ENCODE measurements at places on chromosomes 2 and 18. TPM values are rescaled to one million over a fixed set of nuclear protein-coding genes. Genes with fewer than 3 reads are reported as not detected.

SKOR2 gene
- not detected for total RNA-seq

TANC1 gene
- 4.1 TPM for total RNA-seq

GALNT14 gene
- total RNA-seq, result 10.2 TPM

LCT gene
- not detected for total RNA-seq

FER1L5 gene
- 0.41 TPM for total RNA-seq

ME2 gene
- total RNA-seq, result 152 TPM

PLB1 gene
- total RNA-seq, result 1.2 TPM

USP37 gene
- 34.6 TPM for total RNA-seq

ZAP70 gene
- 0.82 TPM for total RNA-seq

MLPH gene
- 0.82 TPM for total RNA-seq

ERBB4 gene
- total RNA-seq, result 75.0 TPM

CCDC141 gene
- total RNA-seq, result 1.2 TPM

L3MBTL4 gene
- total RNA-seq, result 34.2 TPM

DNA sequence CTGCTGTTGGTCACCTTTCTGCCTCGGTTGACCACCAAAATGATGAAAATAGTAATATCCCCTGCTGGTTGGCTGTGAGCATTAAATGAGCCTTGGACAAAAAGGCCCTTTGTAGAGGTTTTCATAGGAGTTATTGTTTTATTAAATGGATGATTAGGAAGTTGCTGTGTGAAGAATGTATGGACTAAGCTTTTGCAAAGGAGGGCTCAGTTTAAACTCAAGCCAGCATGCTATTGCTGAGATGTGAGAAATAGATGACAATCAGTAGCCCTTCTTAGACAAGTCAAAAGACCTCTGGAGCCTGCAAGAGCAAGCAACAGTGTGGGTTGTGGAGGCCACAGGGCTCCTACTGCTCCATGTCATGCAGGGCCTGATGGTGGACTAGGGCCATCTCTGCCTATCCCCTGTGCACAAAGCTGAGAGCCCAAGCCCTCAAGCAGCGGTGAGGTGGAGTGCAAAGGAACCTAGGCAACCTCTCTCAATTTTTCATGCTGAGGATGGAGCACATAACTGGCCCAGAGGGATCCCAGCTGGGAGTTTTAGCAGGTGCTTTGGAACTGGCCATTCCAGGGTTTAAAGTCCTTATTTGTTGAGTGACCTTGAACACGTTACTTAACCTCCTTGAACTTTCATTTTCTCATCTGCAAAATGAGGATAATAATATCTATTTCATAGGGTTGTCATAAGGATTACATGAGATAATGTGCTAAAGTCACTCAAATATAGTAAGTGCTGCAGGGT lies 37.1 kb downstream of the FOSL2 start:
- DNase-seq, result no peak

DNA sequence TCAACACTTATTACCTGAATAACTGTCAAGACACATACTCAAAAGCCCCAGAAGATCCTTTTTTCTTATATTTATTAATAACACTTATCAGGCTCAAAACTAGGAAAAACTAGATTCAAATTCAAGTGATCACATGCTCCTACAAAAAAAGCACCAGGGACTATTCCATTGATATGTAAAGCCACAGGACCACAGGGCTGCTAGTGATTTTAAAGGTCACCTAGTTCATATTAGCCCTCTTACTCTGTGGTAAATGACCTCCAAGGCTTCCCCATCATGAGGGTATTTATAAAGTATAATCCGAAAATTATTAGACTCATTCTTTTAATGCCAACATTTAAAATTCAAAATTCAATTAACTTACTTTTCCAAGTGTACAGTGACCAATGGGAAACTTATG lies 52.5 kb downstream of the LRPPRC start:
- DNase-seq, result no peak

- no peak for DNase-seq
Observed at GRCh38 chr18:34809451-34810072, 99.5 kb downstream of the DTNA start.

DNA sequence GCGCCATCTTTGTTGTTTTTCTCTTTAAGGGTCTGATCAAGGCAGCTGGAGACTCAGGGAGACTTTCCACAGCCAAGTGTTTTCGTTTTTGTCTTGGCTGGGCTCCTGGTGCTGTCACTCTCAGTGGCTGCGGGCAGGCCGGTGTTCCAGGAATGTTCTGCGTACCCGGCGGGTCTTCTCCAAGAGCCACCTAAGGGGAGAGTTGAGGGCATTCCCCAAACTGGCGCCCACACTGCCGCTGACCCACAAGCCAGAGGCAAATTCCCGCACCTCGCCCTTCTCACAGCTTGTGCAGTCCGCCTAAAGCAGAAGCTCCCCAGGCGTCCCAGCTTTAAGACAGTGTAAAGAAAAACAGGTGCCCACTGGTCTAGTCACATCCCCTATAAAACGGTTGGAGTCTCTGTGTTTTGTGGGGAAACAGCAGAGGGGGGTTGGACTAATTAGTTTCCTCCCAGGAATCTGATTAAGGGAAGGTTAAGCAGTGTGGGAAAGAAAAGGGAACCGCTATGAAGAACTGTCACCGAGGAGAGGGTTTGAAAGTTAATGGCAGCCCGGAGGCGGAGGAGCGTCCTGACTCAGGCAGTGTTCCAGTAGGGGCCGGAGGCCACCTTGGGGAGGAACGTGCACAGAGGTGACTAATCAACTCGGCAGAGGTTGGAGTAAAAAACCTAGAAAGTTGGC lies 224.5 kb downstream of the SLC4A3 start:
- DNase-seq, result no peak

DNA sequence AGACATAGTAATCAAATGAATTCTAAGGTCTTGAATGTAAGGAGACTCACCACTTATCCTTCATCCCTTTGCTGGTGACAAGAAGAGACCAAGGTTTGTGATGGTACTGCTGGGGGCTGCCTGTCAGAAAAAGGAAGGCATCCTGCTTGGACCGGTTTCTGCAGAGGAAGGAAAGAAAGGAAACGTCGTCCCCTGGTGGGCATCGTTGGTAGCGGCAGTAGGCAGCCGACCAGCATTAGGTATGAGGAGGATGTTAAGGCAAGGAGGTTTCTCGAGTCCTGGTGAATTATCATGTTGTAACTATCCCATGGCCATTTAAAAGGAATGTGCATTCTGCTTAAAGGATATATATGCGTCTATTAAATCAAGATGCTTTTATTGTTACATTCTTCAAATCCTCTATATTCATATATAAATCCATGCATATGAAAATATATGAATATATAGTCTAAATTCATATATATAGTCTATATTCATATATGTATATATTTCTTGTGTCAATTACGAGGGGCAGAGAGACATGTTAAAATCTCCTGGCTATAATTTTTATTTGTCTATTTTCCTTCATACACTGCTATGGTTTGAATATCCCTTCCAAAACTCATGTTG lies 94.4 kb upstream of the TGFA start:
- DNase-seq, result peak; percentile 14

DNA sequence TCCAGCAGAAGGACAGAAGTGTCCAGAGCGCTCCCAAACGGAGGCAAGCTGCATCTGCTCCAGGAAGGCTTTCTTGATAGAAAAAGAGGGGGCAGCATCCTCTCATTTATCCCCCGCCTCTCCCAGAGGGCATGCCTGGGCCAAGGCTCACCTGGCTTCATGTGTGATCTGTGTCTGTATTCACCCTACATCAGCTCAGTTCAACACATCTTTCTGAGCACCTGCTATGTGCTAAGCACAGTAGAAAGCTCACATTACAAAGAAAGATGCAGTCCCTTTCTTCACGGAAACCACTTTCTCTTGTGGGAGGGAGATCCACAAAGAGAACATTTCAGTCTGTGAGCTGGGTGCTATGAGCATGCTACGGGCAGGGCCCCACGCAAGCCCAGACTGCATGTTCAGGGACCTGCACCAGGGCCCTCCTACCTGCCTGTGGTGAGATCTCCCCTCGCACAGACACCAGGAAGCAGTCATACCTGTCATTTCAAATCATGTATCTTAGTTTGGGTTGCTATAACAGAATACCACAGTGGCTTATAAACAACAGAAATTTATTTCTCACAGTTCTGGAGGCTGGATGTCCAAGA lies 90.7 kb downstream of the PDCL3 start:
- no peak for DNase-seq

- no peak for DNase-seq
Observed at GRCh38 chr2:232929303-232930058, 59.4 kb downstream of the SNORC start.

DNA sequence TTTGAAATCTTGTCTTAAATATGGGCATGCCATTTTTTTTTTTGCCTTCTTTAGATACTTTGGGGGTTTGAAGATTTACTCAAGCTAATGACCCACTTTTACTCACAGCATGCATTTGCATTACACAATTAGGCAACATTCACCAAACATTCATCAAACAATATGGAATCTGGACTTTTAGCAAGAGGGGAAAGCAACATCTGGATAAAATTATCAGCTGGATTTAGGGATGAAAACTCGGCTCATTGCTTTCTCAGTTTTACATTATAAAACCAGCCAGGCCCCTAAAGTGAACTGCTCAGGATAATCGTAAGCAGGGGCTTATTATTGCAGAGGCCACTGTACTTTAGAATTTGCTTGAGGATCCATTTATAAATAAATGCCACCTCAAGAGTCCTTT lies 44.7 kb downstream of the SOX11 start:
- no peak for DNase-seq

DNA sequence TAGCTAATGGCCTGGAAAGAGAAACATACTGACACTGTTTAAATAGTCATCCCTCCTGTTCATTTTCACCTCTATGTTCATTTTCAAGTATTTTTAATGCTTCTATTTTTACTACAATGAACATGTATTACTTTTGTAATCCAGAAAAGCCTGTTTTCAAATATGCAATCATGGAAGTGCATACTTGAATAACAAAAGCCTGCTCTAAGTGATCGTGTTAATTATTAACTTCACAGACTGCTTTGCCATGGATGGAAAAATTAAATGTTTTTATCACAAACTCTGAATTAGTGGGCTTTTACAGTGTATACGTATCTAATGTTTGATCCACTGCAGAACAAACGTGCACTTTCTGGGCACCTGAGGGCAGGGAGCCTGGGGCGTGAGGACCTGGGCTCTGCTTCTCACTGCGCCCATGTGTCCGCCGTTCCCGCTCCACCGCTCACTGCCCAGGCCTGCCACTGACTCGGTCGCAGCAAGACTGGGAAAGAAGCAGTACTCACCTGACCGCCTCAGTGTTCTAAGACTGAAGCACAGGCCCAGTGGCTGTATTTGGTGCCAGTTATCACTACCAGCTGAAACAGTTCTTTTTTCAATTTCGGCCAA lies 80.6 kb downstream of the UXS1 start:
- no peak for DNase-seq

DNA sequence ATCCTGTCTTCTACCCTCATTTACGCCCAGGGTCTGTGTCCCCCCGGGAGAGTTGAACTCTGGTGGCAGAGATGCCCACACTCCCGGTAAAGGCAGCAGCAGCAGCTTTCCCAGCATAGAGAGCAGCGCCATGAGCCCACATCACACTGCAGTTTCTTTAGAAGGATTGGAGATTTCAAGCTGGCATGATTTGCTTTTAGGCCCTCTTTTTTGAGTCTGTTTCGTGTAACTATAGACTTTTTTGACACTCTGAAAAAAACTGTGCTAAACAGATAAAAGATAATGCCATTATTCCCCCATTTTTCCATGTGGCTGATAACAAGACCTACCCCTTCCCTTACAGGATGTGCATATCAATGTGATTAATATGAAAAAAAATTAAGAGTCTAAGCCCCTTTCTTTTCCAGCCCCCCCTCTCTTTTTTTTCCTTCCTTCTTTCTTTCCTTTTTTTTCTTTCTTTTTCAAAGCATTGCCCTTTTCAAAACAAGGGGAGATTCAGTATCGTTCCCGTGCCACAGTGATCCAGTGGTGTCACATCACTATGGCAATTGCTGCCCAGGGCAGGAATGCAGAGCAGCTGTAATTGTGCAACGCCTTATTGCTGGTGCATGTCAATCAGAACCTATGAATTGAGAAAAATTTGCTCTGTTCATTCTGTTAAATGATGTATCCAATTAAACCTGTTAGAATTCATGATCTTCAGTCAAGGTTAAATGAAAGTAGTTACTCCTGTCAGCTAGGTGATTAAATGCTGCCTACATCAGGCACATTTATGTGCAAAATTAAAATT lies 104.5 kb downstream of the CDCA7 start:
- DNase-seq, result no peak

DNA sequence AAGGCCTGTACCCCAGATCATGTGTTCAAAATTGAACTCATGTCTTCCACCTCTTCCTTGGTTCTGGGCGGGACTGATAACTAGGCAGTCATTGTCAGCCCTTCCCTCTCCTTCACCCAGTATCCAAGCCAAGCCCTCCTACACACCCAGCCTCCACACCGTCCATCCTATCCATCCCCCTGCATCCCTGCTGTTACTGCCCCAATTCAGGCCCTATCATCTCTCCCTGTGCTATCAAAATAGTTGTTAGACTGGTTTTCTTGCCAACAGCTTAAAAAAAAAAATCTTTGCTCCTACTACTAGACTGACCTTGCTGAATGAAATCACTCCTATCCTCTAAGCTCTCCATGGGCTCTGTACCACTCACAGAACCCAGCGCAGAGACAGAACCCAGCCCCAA lies 32.8 kb downstream of the TGFA start:
- DNase-seq, result no peak

GRCh38 chr2:224453892-224454291 lies 52.0 kb upstream of the FAM124B start:
- DNase-seq, result no peak

DNA sequence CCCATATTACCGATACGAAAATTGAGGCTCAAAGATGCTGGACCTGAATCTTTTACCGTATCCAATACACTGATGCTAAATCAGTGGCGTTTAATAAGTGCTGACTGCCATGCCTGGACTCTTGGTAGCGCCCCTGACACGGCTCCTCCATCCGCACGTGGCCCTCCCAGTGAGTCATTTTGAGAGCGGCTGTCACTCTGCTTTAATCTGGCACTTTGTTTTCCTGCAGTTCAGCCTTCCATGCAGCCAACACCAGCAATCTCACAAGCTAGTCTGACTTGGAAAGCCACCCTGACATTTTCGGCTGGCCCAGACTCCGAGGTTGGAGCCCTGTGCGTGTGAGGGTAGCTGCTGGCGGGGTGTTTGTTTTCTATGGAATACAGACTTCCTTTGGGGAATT lies 155.1 kb upstream of the LMAN1 start:
- DNase-seq, result no peak

GRCh38 chr2:236679884-236680860 lies 110.5 kb downstream of the ACKR3 start:
- DNase-seq, result no peak

DNA sequence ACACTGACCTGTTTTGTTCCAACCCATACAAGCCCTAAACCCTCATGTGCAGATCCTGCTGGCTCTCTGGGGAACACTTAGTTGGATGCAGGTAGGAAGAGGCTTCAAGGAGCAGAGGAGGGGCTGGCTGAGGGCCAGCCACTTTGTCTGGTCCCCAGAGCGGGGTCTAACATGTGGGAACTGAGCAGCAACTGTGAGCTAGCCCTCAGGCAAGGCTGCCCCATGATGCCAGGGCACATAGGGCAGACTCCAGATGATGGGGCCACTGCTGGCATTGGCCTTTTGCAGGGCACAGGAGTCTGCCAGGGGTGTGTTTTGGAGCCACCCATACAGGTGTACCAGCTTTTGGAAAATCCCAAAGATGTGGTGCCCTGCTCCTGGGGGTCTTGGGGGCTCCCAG lies 67.7 kb downstream of the HPCAL1 start:
- no peak for DNase-seq
